RCC 7860 (cell line): ENCODE measurements at places on chromosomes 3 and 15.

DNA sequence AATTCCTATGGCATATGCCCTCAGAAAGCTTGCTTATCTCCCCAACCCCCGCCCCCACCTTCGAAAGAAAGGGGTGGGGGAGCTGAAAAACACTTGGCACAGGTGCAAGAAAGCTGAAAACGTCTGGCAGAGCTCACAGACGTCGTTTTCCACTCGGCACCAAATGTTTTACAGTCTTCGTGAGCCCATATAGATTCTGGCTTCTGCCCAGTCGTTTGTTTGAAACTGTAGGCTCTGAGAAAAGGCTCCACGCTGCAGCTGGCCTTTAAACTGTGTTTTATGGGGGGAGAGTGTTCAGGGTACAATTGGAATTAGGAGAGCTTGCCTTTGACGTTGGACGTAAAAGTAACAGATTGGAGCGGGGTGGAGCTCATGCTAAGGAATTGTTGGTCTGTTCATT lies 130.3 kb downstream of the MDFIC2 start:
- no peak for DNase-seq

DNA sequence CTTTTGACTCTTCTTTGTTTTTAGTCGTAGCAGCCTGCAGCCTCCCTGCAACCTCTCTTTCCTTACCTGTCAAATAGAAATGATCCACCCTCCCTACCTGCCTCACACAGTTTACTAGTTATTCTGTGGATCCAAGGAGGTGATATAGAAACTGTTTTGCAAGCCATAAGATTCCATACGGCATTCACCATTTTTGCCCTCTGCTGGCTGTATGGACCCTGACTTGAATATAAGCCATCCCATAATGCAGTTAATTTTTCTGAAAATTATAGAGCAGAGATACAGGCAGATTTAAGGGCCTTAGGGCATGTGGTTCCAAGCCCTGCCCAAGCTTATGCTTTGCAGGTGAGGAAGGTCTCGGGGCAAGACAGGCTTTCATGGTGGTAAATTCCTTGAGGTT lies 63.8 kb downstream of the CPN2 start:
- no peak for DNase-seq

DNA sequence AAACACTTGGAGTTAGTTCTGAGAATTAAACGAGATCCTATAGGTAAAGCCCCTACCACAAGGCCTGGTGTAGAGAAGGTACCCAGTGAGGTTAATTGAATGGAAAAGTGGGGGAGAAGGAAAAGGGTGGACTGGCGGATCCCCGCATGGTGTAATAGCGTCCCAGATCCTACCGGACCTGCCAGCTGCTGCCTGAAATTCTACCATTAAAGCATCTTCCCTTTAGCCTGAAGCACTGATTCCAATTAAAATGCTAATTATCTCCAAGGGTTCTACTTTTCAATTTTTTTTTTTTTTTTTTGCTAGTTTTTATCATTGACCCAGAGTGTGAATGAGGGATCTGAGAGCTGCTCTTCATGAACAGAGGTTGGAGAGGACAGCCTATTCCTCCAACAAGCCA lies 237.9 kb downstream of the TLE3 start:
- no peak for DNase-seq

DNA sequence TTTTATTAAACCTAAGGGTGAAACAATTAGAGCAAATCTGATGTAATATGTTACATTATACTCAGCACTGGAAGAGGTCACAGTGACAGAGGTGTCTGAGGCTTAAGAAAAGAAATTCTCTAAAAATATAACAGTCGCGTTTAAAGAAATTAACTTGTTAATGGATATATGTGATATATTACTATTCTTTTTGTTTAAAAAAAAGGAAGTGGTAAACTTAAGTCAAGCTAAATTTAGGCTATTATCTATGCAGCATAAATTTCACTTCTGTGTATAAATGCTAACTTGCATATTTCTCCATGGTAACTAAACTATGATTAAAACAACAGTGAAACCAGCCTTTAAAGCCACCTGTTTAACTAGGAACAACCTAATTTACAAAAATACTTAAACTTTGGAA lies 191.3 kb downstream of the FOXP1 start:
- DNase-seq = no peak

- peak; percentile 26 for DNase-seq
These were observed 20.2 kb downstream of the ARNT2 start for GRCh38 chr15:80424381-80424780.

GRCh38 chr15:96796841-96797240 lies 466.3 kb downstream of the NR2F2 start:
- no peak for DNase-seq

DNA sequence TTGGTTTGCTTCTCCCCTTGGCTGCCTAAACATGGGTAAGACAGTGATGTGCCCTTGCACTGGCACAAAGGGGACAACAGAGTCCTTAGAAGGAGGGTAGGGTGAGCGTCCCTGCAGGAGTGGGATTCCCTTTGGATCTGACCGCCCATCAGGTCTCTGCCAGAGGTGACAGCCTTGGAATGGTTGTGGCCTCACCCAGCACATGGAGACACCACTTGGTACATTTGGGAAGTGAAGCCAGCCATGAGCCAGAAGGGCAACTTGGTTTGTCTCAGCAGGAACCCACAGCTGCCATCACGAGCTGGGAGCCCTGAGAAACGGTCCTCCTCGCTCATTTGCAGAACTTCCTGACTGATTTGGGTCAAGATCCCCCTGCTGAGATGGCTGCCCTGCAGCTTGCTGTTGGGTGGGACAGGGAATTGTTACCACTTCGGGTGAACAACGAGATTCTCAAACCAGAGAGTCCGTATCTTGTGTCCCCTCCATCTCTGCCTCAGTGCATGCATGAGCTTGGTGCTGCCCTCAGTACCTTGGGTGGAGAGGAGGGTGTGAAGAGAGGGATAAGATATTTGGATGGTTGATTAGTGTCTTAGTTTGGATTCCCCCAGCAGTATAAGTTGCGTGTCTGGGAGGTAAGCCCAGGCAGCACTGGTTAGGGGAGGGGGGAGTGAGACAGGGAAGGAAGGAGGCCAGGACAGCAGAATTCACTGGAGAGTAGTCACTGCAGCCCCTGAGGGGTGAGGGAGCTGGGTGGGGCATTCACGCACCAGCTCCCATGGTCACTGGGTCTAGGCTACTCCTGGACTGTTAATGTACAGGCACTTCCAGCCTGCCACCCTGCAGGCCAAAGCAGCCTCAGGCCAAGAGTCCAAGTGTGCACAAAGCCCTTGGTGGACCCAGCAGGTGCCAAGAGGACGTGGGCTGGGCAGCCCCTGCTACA lies 168.8 kb upstream of the TOPAZ1 start:
- DNase-seq = no peak

DNA sequence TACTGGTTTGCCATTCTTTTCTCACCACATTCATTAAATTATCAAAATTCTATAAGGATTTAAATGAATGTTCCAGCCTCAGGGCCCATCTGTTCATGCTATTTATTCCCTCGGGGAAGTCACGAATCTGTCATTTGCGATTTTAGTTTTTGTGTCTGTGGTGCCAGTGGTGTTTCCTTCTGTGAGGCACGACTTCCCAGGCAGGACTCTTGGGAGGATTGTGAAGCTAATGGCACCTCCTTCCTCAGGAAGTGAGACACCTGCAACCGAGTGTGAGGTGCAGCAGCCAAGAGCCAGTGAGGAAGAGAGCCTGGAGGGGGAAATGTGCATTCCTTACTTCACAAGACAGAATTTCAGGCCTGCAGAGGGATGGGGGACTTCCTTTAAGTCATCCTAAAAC lies 24.1 kb downstream of the SV2B start:
- DNase-seq = no peak

DNA sequence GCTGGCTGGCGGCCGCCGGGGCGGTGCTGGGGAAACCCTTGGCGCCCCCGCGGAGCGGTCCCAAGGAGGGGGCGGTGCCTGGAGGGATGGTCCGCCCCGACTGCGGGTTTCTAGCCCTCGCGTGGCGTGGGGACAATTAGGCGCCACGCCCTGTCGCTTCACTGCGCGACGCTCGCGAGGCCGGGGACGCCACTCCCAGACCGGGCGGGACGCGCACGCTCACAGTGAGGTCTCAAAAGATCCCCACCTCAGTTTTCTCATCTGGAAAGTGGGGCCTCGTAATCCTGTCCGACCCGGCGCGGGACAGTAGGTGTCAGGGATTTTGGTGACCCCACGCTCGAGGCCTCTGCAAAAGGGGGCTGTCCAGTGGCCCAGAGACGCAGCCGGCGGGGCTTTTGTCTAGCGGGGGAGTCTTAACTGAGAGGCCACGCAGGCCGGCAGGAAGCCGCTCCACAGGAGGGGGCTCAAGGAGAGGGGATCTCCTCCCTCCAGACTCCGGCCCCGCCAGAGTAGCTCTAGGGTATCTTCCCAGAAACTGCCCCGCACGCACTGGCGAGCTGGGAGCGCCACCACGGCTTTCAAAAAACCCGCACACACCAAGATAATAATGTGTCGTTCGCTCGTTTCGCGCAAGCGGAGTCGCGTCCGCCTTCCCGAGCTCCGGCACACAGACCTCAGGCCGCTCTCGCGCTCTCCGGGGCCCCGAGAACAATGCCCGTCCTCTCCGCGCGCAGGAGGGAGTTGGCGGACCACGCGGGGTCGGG lies 710 bp upstream of the CLK3 start:
- peak; percentile 49 for DNase-seq

- no peak for DNase-seq
These were observed 210.8 kb downstream of the CGGBP1 start for GRCh38 chr3:87848003-87848402.

GRCh38 chr3:111033470-111034050 lies 38.1 kb upstream of the NECTIN3 start:
- no peak for DNase-seq

DNA sequence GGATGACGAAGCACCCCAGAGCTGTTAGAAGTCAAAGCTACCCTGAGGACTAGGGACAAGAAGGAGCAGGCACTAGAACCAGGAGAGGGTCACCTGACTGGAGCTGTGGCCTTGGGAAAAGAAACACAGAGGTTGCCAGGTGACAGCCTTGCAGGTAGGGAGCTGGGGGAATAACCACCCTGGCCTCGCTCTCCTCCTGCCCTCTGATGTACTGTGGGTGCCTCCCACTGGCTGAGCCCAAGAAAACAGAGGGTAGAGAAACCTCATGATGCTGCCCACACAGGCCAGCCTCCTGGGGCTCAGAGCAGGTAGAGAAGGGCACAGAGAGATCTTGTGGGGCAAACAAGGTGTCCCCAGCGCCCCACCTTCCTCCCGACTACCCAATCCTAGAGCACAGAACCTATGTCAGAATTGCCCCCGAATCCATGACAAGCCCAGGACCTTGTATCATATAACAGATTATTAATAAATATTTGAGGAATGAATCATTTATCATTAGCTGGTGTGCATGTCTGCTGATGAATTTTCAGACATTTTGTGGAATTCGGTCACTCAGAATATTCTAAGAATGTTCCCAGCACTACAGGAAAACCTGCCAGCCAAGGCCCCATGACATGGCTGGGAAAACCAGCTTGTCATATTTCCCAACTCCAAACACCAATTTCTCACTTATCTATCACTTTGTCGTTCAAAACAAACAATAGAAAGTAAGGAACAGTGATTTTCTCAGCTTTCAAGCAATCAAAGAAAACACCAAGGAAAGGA lies 59.8 kb upstream of the MEX3B start:
- DNase-seq = peak; percentile 34

- DNase-seq = no peak
These were observed 16.8 kb upstream of the ALPK3 start for GRCh38 chr15:84800365-84800806.

DNA sequence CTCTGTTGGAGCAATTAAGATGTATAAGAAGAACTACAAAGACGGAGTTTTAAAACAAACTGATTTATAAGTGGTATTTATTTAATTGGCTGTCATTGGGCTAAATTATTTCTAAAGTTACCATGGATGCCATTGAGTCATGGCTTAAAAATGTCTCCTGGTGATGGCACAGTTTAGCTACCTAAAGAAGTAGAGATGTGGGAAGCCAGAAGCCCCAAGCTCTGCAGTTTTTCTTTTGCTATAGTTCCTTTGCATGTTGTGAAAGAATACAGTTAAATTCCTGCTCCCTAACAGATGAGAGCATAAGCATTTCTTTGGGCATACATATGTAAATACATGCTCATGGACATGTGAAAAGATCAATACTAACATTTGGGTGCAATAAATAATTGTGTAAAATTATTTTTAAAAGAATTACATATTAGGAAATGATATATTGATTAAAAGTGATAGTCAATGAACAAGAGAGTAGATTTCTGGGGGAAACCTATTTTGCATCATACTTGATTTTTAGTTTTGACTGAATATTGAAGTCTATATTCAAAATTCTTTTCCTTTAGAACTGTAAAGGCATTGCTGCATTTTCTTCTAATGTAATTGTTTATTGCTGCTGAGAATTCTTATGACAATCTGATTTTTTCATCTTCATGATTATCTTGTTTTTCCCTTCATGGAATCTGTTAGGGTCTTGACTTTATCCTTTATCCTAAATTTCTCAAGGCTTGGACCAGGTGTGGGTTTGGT lies 2.1 kb downstream of the OPA1 start:
- peak; percentile 44 for DNase-seq

DNA sequence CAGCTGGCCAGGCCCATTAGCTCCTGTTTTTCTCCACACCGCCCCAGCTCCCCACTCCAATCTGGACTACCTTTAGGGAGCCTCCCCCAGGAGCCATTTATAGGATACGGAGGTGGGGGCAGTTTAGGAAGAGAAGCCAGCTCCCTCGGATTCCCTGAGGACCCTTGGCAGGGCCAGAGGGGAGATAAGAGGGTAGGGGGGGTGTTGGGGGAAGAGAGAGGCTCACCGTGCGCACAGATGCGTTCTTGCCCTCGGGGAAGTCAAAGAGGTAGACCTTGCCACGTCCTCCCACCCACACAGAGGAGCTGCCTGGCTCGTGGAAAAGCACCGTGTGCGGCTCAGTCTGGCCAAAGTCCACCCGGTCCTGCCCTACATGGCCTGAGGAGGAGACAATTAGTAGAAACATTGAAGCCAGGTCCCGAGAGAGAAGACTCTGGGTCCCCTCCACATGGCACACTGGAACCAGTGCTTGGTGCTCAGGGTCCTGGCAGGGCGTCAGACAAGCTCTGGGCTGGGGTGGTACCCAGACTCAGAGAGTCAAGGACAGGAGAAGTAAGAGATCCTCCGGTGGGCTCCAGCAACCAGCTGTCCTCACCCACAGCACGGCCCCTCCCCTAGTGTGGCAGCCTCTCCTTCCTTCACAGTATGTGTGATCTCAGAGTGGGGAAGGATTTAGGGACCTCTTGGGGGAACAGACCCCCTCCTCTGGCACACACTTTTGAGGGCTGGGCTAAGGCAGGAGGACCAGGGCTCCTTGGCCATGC lies 15.0 kb downstream of the SEMA7A start:
- no peak for DNase-seq

GRCh38 chr3:77816366-77816765 lies 776.5 kb downstream of the ROBO2 start:
- no peak for DNase-seq

GRCh38 chr15:45126535-45127158 lies 3.0 kb downstream of the DUOXA1 start:
- DNase-seq = peak; percentile 22

- no peak for DNase-seq
These were observed 4.7 kb downstream of the FOXL2 start for GRCh38 chr3:138942271-138942670.

- no peak for DNase-seq
These were observed 3.3 kb downstream of the LRRK1 start for GRCh38 chr15:100922192-100923040.

GRCh38 chr15:74977599-74977998 lies 17.8 kb upstream of the SCAMP5 start:
- no peak for DNase-seq

- DNase-seq = no peak
These were observed 118.8 kb downstream of the ARPP21 start for GRCh38 chr3:35757991-35758757.

- DNase-seq = peak; percentile 89
These were observed 23.1 kb upstream of the GPR171 start for GRCh38 chr3:151226088-151226563.
